Fibroblast of the conjunctiva (primary cell): ENCODE measurements at places on chromosomes 11 and 22.

DNA sequence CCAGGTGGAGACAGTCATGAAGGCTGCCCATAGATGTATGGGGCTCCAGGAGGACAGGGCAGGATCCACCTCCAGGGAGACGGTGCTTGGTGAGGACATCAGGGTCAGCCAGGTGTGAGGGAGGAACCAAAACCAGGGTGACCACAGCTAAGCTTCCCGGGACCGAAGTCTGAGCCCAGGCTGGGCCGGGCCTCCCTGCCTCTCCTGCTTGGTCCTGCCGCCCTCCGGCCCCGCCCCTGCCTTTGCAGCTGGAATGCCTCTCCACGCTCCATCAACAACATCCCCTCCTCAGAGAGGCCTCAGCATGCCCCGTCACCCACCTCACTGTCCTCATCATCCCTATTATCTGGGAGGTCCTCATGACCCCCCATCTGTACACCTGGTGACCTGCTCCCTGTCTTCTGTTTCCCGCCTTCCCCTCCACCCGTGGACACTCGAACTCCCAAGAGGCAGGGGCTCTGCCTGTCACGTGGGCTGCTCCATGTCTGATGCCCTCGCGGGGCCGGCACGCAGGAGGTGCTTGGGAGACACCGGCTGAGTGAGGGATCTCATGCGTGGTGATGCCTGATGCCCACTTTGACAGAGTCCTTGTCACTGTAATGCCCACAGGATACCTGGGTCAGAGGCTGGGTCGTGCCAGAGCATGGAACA lies 59.4 kb downstream of the RTL6 start:
- no peak for DNase-seq

DNA sequence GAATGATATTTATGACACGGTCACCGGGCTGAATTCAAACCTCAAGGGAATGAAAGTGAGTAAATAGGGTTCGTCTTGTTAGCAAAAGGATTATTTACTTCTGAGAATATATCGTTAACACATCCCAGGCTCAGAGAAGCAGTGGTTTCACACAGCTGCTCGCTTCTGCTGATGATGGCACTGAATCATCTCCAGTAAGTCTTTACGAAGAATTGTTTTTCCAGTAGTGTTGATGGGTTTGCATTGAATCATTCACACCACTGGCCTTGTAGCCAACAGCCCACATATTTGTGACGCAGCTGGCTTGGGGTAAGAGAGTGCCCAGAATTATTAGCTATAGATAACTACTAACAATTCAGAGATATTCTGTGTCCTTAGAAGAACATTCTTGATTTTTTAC lies 236.3 kb downstream of the CADM1 start:
- no peak for DNase-seq

GRCh38 chr22:45638834-45639746 lies 32.5 kb upstream of the ATXN10 start:
- peak; percentile 29 for DNase-seq

- no peak for DNase-seq
Observed at GRCh38 chr11:95788921-95789505, 569 bp downstream of the FAM76B start.

GRCh38 chr11:86954269-86955110 lies 705 bp downstream of the FZD4 start:
- DNase-seq: no peak

- no peak for DNase-seq
Observed at GRCh38 chr11:1777737-1778136, 14.0 kb upstream of the CTSD start.

GRCh38 chr11:119144825-119145486 lies 3.9 kb upstream of the ABCG4 start:
- peak; percentile 51 for DNase-seq

- DNase-seq: no peak
Observed at GRCh38 chr11:82045748-82046457, 687.8 kb downstream of the FAM181B start.

DNA sequence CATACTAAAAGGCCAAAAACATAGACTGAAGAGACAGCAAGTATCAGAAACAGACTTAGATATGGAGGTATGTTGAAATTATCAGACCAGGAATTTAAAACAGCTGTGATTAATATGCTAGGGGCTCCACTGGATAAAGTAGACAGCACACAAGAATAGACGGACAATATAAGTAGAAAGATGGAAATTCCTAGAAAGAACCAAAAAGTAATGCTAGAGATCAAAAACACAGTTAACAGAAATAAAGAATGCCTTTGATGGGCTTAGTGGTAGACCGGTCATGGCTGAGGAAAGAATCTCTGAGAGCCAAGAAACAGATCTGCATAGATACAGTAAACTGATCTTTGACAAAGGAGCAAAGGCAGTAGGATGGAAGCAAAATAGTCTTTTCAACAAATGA lies 250.2 kb downstream of the SWAP70 start:
- no peak for DNase-seq

DNA sequence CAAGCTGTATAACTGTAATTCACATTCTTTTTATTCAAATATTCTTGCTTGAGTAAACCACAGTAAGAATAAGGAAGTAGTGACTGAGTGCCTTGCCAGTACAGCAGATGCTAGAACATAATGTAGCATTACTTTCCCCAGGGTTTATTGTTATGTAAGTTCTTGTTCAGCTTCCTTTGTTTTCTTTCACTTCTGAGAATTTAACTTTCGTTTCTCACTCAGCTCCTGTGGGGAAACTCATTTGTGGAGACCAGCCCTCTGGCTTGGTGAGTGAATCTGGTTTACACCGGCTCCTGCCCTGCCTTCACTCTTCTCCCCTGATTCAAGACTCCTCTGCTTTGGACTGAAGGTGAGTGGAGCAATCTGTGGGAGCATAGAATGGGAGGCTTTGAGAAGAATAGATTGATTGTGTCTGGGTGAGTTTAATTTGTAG lies at the start of gene TRIM22:
TRIM22 (plus strand) TSS at position 240 of the 433 bp plus-strand sequence. CDS start 6,443 bp downstream, outside the sequence.
- peak; percentile 31 for DNase-seq

DNA sequence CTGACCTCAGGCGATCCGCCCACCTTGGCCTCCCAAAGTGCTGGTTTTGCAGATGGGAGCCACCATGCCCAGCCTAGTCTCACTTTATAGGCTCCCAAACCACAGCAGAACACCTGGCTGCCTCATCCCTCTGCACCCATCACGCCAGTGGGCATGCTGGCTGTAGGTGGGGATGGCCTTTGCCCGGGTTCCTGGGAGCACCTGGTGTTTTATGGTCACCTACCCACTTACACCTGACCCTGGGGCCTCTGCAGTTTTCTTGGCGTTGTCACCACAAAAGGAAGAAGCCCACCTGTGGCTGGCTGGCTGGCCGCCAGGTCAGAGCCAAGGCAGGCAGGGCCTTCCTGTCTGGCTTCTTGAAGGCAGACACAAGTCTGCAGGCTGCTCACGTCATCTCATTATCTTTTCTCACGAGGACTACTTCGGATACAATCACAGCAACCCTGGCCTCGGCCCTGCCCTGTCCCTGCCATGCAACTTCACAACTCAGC lies 8.2 kb downstream of the RRP7A start:
- DNase-seq: no peak

DNA sequence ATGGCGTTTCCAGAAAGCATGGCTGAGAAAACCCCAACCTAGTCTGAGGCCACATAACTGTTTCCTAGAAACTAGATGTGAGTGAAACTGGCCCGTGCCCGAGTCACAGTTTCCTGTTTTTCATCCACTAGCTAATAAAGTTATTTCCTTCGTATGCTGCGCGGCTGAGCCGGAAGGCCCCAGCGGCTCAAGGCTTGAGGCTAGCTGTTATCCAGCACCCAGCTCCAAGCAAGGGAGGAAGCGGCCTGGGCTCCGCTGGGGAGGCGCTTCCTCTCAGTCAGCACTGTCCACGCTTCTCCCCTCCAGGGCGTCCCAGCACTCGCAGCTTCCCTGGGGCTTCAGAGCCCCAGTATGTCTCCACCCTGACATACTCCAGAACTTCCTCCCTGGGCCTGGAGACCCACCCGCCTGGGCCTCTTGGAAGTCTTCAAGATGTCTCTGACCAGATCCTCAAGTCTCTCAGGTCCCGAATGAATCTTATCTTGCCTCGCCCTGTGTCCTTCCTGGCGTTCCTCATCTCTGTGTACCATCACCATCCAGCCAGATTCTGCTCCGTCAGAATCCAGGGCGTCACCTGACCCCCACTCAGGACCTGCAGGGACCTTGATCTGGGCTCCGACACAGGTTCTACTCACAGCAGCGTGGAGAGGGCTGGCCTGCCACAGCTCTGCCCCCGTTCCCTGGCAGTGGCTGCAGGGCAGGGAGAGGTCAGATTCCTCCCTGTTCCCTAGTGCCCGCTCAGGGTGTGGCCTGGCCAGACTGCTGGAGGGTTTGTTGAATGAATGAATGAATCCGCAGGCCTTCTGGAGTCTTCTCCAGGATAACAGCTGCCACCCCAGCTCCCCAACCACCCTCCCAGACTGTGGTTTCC lies 81.9 kb downstream of the LRRC32 start:
- DNase-seq: no peak

GRCh38 chr11:119414734-119415133 lies 8.2 kb downstream of the THY1 start:
- DNase-seq: no peak

DNA sequence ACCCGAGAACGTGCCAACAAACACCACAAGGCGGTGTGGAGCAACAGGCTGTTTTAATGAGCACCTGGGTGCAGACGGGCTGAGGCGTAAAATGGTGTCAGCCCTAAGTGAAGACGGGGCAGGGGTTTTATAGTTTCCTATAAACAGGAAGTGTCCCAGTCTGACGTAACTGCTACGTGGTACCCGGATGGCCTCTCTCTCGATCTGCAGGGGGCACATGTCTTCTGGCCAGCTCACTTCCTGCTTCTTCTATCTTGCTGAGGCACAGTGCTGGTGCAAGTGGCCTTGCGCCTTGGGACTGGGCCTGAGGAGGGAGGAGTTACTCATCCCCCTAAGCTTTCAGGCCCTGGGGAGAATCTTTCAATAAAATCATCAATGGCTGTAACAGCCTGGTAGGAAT lies 20.9 kb downstream of the OOSP3 start:
- no peak for DNase-seq

GRCh38 chr11:127110542-127110941 lies 110.0 kb upstream of the KIRREL3 start:
- no peak for DNase-seq

DNA sequence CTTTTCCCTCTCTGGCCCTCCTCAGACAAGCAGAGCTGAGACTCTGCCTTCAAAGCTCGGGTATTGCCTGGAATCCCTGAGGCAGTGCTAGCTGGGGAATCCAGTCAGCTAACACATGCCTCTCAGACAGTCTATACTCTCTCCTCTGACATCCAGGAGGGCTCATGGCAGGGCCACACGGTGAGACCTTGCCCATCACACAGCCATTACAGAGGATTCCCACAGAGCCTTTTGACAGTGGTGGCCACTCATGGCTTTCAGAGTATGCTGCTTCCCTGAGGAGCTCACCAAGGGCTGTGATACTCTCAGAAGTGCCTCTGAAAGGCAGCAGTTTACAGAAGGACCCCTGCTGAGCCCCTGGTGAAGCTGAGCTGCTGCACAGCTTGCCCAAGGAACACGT lies 165.3 kb downstream of the RRAS2 start:
- no peak for DNase-seq

- DNase-seq: no peak
Observed at GRCh38 chr11:129910360-129910759, 15.0 kb upstream of the NFRKB start.

DNA sequence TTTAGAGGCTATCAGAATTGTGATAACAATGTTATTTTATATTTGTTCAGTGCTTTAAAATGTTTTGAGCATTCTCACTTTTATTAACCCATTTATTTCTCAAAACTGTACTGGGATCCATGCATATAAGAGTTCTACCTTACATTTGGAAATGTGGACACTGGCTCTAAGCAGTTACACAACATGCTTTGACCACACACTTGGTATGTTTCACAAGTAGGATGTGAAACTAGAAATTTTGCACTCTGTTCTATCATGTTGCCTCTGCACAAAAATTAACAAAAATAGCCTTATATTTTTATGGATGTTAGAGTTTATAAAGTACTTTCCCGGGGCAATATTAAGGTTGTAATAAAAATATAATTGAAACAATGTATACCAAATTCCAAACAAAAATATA lies 126.9 kb upstream of the CHORDC1 start:
- no peak for DNase-seq

DNA sequence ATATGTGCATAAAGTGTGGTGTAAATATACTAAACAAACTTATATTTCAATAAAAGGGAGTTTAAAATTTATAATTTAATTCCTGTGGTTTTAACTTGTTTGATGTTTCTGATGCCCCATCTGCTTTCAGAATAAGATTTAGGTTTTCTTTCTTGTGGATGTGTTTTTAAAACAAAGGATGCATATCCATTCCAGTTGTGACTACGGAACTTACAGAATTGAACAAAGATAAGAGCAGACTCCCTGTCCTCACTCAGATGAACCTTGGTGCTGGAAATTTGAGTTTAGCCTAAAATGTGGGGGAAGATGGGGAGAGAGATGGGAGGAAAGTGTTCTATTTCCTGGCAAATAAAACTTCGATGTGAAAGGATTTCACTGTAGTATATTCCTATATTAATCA lies 2.5 kb downstream of the FJX1 start:
- DNase-seq: no peak

DNA sequence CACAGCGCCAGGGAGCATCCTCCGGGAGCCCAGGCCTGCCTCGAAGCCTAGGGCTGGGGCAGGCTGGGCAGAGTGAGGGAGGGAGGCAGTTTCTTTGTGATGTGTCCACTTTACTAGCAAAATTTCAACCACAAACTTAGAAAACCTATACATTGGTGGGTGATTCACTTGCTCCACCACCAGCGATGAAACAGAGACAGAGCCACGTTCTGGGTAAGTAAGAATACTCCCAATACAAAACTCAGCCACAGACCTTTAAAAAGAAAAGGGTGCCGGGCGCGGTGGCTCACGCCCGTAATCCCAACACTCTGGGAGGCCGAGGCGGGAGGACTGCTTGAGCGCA lies 22.3 kb downstream of the CDKN1C start:
- DNase-seq: no peak

- no peak for DNase-seq
Observed at GRCh38 chr11:125953401-125953935, 7.6 kb downstream of the VSIG10L2 start.

DNA sequence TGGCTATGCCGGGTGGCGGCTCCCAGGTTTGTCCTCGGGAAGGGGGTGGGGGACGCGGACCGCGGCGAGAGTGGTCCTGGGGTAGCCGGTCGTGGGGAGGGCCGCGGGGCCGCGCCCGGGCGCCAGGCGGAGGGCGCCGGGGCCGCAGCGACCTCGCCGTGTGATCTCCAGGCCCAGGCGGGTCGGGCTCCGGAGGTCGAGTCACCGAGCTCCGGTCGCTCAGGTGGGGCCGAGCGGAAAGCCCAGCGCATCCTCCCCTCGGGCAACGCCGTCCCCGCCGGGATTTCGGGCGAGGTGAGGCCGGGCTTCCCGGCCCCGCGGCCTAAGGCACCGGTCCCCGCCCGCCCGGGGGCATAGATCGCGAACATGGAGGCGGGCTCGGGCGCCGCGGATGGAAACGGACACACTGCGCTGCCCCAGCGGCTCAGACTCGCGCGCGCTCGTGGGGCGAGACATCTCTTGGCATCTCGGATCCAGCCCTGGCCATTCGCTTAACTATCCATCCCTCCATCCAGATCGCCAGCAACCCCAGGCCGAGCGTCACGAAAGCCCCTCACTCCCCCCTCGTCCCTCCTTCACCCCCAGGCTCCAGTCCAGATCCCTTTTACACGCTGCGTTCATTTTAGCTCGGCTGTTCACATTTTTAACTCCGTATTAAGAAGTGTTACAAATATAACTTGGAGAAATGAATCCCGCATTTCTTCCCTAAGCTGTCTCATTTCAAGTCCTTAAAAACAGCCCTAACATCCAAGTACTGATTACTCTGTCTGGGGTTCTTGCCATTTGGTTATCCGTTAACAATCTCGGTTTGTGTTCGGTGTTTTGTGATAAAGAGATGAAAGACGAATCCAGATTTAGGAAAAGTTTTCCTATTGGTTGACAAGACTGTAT lies 460 bp downstream of the ZC3H12C start:
- DNase-seq: no peak

- no peak for DNase-seq
Observed at GRCh38 chr22:45201678-45202332, 38.1 kb downstream of the NUP50 start.
